ENCODE measurements at places on chromosomes 1 and 21. TPM values are rescaled to one million over a fixed set of nuclear protein-coding genes. Genes with fewer than 3 reads are reported as not detected.

- no peak for DNase-seq
These were observed 15.1 kb upstream of the DUSP10 start for GRCh38 chr1:221756830-221757551.

DNA sequence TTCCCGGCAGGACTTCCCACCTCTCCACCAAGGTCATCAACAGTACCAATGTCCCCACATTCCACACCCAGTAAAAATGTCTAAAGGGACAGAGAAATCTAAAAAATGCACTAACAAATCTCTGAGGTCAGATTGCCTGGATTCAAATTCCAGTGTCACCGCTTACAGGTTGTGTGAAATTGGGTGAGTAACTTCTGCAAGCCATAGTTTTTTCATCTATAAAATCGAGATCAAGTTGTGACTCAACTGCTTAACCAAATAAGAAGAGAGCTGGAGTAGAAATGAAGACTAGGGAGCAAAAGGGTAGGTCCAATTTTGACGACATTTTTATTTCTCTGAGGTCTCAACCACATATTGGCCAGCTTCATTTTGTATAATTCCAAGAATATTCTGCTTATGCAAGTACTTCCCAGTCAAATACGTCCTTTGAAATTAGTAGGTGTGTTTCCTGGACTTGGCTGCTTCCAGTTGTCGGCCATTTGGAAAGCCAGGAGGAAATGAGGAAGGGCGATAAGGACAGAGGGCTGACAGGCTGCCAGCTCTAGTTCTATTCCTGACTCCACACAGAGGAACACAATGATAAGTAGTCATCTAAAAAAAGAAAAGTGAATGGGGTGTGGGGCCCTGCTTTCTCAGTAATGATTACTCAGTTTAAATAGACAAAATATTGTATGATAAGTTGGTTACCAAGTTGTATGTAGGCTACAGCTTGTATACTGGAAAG, 57.7 kb upstream of the ZC3H11B start:
- no peak for DNase-seq

DNA sequence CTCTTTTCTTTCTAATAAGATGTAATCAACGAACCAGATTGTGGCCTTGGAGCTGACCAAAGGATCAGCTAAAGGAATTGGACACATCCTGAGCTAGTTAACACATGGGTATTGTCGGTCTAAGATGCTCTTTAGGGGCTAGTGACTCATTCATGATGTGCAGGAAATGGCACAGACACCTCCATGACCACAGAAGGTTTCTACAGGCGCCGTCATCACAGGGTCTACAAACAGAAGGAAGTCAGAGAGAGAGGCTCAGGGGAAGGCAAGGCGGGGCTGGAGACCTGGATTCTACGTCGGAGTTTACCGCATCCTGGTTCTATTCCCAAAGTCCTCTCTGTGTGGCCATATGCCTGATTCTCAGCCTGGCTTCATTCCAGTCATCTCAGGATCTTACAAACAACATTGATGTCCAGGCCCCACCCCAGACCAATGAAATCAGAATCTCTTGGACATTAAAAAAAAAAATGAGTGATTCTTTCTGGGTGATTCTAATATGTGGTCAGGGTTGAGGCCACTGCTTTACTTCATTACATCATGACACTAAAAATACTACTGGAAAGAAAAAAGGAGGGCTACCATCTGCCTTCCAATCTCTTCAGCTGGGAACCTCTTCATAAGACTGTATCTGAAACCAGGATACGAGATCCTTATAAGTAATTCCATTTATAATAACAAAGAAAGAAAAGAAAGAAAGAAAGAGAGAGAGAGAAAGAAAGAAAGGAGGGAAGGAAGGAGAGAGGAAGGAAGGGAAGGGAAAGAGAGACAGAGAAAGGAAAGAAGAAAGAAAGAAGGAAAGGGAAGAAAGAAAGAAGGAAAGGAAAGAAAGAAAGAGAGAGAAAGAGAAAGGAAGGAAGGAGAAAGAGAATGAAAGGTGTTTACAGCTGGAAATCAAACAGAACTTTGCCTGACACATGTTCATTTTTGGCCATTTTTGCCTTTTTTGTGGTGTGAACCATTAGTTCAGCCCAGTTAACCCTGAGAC, 11.6 kb upstream of the KCNJ15 start:
- peak; percentile 79 for DNase-seq

GRCh38 chr21:33733601-33734000, 91.3 kb downstream of the ITSN1 start:
- no peak for DNase-seq

DNA sequence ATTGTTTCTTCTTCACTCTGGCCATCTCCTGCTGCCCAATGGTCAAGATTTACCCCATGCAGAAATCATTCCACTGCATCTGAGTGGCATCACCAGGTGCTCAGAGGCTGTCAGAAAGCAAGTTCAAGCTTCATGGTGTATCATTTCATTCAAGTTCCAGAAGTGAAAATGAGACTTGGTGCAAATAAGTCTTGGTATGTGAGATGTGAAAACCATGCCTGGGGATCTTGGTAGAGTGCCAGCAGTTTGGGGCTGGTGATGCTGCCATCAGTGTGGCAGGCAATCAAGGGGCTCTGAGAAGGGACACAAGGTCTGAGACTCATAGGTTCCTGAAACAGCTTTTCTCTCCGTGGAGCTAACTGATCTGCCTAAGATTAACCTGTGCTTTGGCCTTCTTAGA, 52.0 kb downstream of the CD2 start:
- DNase-seq = peak; percentile 91

- no peak for DNase-seq
These were observed 30.6 kb upstream of the NEK7 start for GRCh38 chr1:198125995-198126735.

CELA2B gene
- not detected for total RNA-seq

- no peak for DNase-seq
These were observed 31.0 kb upstream of the TARS2 start for GRCh38 chr1:150456146-150456647.

- peak; percentile 4 for DNase-seq
These were observed 7.7 kb downstream of the WNT9A start for GRCh38 chr1:227939791-227940771.

GRCh38 chr21:37753122-37753599, 163.1 kb downstream of the KCNJ6 start:
- DNase-seq = no peak

GRCh38 chr1:62062087-62062486, 132.6 kb upstream of the L1TD1 start:
- no peak for DNase-seq

DDR2 gene
- total RNA-seq = 0.36 TPM
